A549 treated with CORT108297 at 1 μM for 4 hours (cell line): ENCODE measurements at places on chromosomes 11 and 22. TPM values are rescaled to one million over a fixed set of nuclear protein-coding genes. Genes with fewer than 3 reads are reported as not detected.

Gene SYT12
- 11.2 to 18.6 TPM (median 16.8 TPM) in 5 replicates for total RNA-seq

Gene SMTNL1
- total RNA-seq: not detected in 5 replicates

Gene CYTH4
- 0.70 to 1.3 TPM (median 1.0 TPM) in 5 replicates for total RNA-seq

Gene LIF
- 25.0 to 39.1 TPM (median 37.2 TPM) in 5 replicates for total RNA-seq

Gene GPHA2
- not detected in 5 replicates for total RNA-seq

Gene KCNE3
- total RNA-seq: 0.05 TPM in 1 of 5 replicates, not detected in the others

Gene GPR152
- total RNA-seq: 0.07 TPM in 1 of 5 replicates, not detected in the others

Gene DERL3
- total RNA-seq: 0.17 to 1.6 TPM (median 0.34 TPM) in 5 replicates

Gene PARVA
- 23.4 to 28.6 TPM (median 24.7 TPM) in 5 replicates for total RNA-seq

Gene TRIM29
- total RNA-seq: 9.5 to 11.1 TPM (median 10.7 TPM) in 5 replicates

Gene OR8D1
- not detected in 5 replicates for total RNA-seq
